ENCODE measurements at places on chromosomes 4 and X.

GRCh38 chrX:139828033-139828432, 104.8 kb downstream of the ATP11C start:
- DNase-seq = no peak

DNA sequence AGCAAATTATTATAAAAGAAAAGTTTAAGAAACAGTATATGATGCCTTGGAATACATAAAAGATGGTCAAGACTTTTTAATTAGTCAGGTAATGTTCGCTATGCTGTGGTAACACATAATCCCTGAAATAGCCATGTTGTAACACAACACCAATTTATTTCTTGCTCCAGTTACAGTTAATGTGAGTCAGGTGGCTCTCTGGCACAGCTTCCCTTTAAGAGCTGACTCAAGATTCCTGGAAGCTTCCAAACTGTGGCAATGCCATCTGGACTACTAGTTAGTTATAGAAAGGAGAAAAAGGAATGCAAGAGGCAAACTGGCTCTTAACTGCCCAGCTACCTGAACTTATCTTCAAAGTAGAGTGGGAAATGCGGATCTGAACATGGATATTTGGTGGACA, 210.5 kb downstream of the CHM start:
- no peak for DNase-seq

GRCh38 chr4:2790583-2791517, 2.0 kb upstream of the SH3BP2 start:
- peak; percentile 40 for DNase-seq

DNA sequence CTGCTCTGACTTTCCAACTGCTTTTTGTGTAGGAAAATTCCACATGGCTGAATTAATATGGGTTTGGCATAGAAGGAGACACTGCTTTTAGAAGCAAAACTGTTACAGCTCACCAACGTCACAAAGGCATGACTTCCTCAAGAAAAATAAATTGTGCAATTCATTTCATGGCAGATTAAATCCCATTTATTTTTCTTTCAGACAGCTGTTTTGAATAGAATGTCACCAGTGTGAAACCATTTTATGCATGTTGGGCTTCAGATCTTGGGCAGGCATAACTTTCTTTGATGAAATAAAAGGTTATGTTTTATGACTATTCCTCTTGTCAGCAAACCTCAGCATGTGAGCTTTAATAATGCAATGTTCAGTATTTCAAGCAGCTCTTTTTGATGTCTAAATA, 542.8 kb downstream of the GALNTL6 start:
- DNase-seq = no peak

DNA sequence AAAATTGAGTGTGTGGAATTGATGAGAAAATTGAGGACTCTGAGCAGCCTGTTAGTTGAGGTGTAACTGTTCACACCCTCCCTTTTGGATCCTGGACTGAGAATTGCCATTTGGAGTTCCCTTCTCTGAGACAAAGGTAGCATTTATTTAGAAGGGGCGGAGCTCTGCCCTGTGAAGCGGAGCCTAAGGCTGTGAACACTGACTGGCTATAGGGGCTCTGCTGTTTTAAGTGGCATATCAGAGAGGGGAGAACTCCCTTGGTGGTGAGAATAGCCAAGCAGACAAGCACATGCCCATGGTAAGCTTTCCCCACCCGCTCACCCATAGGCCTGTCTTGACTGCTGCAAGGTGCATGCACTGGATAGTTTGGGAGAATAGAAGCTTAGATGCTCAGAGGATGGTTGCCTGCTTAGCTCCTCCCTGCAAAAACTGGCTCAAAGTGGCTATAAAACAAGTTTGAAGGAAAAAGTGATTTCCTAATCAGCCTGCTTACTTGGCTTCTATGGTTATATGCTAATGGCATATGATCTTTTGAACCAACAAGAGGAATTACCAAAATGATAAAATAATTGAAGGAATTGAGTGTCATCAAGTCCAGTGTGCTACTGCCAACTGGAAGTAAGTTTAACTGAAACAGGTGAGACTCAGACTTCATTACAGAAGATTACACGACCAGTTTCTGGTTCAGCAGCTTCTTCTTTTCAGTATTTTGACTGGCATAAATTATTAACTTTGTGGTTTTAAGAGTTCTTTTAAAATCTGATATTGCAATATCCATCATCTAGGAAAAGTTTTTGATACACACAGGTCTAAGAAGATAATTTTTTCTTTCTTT, 108.4 kb downstream of the AFF1 start:
- no peak for DNase-seq

Measured in left cardiac atrium (tissue), 4 donors.